ENCODE measurements at places on chromosomes 1 and 21.
A peak's percentile ranks its signal among the peaks of the same experiment; 100 is the strongest.

DNA sequence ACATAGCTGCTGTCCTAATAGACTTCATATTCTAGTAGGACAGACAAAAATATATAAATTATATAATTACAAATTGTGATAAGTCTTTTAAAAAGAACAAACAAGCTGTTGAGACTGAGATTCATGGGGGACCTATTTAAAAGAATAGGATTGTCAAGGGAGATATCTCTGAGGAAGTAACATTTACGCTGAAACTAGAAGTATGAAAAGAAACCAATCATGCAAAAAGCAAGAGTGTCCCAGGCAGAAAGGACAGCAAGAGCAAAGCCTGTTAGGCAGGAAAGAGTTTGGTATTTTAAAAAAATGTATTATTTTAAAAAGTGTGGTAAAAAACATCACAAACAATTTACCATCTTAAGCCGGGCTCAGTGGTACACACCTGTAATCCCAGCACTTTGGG lies 9.1 kb upstream of the METTL13 start:
- no peak for DNase-seq

- no peak for DNase-seq
Measured at GRCh38 chr21:38291874-38292273, 35.1 kb downstream of the KCNJ15 start.

DNA sequence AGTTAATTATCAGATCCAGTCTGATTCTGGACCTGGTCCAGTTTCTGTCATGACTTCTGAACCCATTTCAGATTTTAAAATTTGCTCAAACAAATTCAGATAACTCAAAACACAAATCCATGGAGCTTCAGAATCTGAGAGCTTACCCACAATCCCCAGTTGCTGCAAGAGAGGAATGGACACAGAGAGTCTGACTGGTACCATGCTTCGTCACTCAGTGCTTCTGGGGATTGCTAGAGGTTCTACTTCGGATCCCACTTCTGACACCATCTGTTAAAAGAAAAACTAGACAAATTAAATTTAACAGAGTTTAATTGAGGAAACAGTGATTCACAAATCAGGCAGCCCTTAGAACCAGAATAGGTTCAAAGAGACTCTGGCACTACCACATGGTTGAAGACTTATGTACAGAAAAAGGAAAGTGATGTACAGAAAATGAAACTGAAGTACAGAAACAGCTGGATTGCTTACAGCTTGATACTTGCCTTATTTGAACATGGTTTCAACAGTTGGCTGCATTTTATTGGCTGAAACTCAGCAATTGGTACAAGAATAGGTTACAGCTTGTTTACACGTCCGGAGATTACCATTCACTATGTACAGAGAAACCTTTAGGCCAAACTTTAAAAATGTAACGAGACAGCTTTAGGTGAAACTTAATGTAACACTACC lies 60.7 kb upstream of the TEKT2 start:
- no peak for DNase-seq

GRCh38 chr1:236213534-236213933 lies 68.2 kb downstream of the ERO1B start:
- DNase-seq: no peak

DNA sequence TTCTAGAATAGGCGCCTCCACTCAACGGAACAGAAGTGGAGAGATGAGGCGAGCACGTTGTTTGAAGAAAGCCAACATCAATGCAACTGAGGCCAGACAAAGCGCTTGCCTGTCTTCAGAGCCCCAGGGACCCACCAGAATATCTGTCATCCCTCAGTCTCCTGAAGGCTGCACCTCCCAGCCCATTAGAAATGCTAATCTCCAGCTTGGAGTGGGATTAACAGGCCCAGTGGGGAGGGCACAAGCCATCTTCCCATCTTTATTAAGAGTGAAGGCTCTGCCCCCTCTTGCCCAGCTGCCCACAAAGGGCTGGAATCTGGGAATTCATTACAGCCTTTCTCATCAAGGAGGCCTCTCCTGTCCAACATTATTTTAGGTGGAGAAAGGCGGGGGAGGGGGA lies 16.8 kb upstream of the CNTN2 start:
- DNase-seq: no peak

DNA sequence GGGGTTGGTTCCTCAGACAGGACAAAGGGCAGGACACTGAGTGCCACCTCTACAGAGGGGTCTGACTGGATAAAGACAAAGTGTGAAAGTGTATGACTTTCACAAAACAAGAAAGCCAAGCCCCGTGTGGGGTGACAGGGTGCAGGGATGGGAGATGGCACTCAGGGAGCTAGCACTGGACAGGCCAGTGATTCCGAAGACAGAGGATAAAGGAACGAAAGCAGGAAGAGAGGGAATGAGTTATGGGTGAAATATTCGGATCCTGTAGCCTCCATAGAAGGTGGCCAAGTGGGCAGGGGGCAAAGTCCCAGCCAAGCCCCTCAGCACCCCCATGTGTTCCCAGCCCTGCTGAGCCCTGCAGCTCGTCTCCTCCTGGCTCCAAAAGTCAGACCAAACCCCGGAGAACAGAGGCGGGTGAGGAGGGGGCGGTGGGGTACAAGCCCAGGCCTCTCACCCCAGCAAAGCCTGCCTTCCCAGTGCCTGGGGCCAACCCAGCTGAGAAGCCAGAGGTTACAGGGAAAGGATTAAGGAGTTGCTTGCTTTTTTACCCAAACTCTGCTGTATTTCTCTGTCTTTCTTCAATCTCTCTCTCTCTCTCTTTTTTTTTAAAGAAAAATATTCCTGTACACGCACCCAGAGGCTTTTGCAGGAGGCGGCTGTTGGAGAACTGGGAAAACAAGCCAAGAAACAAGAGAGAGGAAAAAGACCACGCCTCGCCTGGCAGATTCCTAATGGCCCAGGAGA lies 14.0 kb upstream of the WASF2 start:
- no peak for DNase-seq

- no peak for DNase-seq
Measured at GRCh38 chr21:34545079-34545884, 33.3 kb upstream of the KCNE1 start.

DNA sequence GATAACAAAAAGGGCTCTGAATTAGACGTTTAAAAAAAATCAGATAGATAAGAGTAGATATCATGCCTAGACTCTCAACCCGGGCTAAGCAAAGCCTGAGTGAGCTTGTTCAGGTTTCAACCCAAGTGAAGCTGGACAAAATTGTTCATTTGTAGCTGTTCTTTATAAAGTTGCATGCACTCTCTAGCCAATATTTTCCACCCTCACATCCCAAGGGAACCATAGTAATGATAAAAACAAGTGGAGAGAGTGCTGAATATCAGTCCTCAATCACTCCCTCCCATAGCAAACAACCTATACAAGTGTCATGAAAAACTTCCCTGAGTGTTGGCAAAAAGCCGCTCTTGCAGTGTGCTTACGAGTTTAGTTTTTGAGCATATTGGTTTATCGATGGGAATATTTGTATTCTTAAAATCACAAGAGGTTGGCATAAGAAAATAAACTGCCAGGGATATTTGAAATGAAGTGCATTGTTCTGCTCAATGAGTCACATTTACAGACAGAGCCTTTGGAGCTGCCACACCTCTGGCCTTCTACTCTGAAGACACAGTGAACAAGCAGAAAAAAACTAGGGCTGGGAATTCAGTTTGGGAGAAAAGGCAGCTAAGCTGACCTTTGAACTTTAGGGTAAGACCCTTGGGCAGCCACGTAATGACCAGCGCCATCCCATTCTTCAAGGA lies 2.2 kb upstream of the CLCA2 start:
- no peak for DNase-seq

DNA sequence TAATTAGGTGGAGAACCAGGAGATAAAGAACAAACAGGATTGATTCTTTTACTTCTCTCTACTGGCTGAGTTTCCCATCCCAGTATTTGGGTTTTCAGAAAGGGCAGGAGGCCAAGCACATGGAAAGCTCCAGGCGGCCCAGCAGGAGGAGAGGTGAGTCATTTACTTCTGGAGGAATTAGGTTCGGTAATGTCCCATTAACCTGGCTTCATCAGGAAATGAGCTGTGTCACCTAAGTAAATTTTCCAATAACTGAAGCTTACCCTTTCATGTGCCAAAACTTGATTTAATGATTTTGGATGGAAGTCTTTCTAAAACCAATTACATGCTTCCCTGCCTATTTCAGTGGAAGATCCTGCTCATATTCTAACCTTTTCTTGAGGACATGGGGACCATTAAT lies 257.6 kb upstream of the USP24 start:
- no peak for DNase-seq

GRCh38 chr1:221030990-221031389 lies 151.7 kb downstream of the HLX start:
- no peak for DNase-seq

DNA sequence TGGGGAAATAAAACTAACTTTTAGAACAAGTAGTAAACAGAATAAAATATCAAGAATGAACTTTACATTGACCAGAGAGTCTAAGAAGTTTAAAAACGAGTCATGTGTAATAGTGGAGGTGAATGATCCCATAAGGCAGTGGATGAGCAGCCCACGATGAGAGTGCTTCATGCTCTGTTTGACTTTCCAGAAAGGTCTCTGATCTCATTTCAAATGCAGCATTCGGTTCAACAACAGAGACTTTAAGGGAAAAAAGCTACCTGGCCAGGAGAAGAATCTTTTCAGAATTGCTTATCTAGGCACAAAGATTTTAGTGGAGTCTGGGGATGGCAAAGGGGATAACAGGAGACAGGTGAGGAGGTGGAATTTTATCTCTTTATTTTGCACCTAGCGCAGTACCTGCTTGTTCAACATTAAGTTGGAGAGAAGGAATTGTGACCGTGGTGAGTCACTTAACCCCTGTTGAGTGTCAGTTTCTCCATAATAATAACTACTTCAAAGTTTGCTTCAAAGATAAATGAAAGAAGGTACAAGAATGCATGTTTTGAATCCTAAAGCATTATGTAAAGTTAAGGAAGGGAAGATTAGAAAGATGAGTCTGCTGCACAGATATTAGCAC lies 94.9 kb upstream of the KIF26B start:
- no peak for DNase-seq

- no peak for DNase-seq
Measured at GRCh38 chr1:21761052-21761451, 21.9 kb downstream of the USP48 start.

GRCh38 chr1:29506678-29507225 lies 270.4 kb downstream of the PTPRU start:
- DNase-seq: no peak

DNA sequence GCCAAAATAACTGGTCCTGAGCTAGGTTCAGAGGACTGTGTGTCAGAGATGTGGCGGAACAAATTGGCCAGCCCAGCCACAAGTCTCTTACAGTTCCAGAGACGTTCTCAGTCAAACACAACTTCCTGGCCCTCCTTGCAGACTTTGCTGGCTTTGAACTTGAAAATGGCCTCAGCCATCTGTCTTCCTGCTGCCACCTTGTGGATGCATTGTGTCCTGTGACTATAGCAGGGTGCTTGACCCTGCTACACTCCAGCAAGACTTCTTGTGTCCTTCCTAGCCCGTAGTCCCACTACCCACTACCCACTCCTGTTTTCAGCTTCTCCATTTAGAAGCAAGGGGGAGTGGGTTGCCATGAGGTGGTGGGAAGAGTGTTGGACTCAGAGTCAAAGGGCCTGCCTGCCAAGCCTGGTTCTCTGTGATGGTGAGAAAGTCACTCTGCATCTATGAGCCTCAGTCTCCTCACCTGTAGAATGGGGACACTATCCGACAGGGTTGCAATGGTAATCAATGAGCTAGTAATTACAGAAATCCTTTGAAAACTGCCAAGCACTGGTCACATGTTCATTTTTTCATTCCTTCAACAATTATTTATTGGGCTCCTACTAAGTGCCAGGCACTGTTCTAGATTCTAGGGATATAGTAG lies 109.9 kb downstream of the IGSF21 start:
- no peak for DNase-seq

DNA sequence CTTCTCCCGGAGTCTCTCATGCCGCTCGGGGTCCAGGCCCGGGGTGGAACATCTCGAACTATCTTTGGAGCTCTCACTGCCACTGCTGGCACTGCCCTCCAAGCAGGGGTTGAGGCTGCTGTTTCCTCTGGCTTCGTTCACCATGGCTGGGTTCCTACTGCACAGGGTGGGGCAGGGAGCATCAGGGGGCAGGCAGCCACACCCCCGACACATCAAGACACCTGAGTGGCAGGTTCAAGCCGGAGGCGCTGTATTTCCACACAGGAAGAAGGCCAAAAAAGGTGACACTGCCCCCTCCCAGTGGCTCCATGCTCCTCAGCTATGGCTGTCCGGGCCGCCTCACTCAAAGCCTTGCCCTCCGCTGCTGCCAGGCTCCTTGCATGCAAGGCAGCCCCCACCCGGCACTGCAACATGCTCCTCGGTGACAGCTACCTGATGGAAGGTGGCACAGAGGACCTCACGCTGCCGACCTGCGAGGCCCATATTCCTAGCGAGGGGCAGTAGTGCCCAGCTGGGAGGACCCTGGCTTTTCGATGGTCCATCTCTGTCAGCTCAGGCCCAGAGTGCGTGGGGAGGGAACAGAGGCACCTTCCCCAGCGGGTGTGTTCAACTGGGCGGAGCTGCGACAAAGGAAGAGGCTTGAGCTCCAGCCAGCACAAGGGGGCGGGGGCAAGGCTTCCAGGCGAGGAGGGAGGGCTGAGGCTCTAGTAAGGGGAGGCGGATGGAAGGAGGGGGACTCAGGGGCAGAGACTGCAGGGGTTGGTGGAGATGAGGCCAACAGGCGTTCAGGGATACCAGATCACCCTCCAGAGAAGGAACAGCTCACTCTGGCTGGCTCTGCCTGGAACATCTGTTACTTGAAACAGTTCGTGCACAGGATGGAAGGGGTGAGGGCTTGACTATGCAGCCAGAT lies 2.5 kb downstream of the MTHFR start:
- DNase-seq: peak; percentile 94

DNA sequence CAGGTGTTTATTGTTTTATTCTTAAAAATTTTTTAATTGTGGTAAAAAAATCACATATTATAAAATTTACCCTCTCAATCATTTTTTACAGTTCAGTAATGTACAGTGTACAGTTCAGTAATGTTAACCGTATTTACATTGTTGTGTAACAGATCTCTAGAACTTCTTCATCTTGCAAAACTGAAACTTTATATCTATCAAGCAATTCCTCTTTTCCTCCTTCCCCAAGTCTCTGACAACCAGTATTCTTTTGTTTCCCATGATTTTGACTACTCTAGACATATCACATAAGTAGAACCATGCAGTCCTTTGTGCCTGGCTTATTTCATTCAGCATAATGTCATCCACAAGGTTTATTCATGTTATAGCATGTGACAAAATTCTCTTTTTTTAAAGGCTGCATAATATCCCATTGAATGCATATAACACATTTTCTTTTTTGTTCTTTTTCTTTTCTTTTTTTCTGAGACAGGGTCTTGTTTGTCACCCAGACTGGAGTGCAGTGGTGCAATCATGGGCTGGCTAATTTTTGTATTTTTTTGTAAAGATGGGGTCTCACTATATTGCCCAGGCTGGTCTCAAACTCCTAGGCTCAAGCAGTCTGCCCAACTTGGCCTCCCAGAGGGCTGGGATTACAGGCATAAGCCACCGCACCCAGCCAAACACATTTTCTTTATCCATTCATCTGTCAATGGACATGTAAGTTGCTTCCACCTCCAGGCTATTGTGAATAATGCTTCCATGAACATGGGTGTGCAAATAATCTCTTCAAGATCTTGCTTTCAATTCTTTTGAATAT lies 17.2 kb upstream of the RCSD1 start:
- no peak for DNase-seq
